ENCODE measurements at places on chromosomes 6 and 20.

GRCh38 chr20:44033873-44034272 lies 119.2 kb downstream of the TOX2 start:
- DNase-seq: no peak

DNA sequence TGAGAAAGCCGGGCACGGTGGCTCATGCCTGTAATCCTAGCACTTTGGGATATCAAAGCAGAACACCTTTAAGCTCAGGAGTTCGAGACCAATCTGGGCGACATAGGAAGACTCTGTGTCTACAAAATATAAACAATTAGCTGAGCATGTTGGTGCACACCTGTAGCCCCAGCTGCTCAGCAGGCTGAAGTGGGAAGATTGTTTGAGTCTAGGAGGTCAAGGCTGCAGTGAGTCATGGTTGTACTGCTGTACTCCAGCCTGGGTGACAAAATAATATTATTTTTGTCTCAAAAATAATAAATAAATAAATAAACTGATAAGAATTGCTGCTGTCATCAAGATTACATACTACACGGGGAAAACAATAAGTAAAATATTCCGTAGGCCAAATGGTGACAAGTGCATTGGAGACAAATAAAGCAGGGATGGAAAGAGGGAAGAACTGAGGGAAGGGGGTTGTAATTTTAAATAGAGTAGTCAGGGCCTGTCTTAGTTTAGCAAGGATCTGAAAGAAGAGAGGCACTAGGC lies 14.0 kb upstream of the TOP1 start:
- no peak for DNase-seq

DNA sequence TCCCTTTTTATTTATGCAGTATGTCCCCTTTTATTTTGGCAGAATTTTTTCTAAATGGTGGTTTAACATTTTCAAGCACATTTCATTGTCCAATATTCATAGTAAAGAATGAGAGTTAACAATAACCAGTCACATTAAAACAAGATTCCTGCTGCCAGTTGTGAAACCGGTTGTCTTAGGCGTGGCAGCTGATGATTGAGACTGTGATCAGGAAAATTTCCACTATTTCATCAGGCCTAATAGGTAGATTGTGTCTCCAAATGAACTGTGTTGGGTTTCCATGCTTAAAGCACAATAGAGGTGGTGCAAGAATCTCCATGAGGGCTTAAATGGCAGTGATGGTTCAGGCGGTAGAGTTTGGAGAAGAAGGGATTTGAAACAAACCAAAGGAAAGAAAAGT lies 15.3 kb downstream of the PRDM1 start:
- DNase-seq: no peak

GRCh38 chr6:12624142-12624837 lies 92.3 kb upstream of the PHACTR1 start:
- no peak for DNase-seq

DNA sequence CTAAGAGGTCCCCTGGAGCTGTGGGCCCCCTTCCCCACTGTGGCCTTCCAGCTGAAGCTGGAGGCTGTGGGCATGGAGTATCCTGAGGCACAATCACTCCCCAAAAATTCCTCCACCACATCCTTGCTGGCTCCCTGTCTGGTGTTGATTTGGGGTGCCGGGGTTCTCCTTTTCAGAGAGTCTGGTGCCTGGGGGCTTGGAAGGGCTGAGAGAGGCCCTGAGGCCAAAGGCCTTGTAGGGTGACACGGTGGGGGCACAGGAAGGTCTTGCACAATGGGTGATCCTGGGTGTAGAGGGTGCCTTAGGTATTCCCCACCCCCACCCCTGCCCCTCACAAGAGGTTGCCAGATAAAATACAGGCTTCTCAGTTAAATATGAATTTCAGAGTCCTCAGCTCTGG lies 33.2 kb upstream of the VEGFA start:
- no peak for DNase-seq

DNA sequence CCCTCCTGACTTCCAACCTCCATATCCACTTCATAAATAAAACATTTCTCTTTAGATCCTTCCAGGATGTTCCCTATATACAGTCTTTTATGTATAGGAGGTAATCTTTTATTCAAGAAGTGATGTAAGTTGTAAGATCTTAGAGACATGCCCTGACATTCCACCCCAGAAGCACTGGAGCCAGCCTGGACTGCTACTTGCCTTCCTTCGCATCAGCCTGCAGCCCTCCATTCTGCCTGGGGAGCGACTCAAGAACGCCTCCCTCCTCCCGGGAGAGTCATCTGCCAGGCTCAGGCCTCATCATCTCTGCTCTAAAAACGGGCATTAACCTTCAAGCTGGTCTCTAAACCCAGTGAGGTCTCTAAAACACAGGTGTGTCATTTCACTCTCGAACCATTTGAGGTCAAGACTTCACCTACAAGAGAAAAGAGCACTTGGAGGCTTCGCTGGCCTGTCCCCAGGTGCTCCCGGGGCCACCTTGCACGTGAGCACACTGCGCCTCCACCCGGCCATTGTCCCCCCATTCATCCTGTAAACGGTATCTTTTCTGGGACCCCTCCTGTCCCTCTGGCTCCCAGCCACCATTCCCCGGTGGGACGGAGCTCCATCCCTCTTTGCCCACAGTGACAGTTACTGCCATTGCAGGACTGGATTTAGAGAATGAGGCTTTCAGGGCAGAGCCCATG lies 107.5 kb upstream of the PDE10A start:
- DNase-seq: no peak

DNA sequence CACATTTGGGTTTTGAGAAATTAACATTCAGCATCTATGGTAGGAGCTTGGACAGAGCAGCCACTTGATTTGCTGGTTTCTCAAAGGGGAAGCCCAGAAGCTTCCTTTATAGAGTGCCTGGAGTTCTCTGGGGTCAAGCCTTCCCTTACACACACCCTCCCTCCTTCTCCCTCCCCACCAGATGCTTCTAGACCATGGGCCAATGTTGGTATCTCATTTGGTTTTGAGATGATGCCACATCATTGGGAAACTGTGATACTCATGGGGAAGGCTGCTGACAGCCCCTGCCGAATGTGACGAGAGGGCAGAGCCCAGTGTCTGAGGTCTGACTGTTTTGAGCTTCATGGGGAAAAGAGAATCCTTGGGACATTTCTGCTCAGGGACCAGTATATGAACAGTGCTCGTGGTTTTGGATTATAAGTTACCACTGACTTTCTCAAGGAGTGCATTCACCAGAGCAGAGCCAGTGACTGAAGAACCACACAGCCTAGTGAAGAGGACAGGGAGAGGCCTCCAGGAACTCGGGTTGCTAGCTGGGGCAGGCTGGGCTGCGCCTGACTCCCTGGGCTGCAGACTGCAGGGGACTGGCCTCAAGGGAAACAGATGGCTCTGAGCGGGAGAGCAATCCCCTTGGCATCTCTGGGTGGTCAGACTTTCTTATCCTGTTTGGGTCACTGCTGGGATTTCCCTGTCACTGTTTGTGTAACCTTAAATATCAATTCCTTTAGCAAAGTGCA lies 46.4 kb upstream of the CST5 start:
- DNase-seq: no peak

GRCh38 chr6:34457742-34458735 lies 7.8 kb upstream of the PACSIN1 start:
- DNase-seq: no peak

DNA sequence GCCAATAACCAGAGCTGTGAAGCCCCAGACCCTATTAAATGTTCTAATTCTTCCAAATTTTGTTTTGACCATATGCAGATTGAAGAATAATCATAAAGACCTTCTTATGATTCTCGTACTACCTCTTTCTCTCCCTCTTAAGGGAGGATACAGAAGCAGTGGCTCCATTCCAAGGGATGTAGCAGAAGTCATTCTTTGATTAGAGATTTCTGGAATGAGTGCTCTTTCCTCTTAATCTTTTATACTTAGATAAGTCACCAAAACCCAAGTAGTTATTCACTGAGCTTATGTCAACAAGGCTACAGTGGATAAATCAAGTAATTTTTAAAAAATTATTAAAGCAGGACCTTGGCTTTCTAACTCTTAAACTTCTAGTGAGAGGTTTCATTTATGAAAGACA lies 266.0 kb upstream of the STXBP5 start:
- DNase-seq: peak; percentile 50

DNA sequence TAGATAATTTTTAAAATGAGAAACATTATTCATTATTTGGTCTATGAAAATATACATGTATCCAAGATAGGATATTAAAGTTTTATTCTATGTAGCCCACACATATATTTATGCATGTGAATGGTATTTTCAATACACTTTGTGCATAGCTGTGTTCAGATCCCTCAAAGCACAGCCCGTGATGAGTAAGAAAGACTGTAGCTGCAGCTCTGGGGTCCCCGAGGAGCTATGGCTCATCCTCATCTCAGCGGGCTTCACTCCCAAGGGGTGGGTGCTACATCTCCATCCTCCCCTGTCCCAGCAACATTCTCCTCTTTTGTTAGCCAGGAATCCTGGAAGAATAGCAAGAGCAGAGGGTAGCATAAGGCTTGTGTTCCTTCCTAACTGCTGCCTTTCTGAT lies 130.8 kb downstream of the SAMD5 start:
- DNase-seq: no peak

GRCh38 chr20:4912380-4913142 lies 88.7 kb downstream of the SLC23A2 start:
- no peak for DNase-seq

DNA sequence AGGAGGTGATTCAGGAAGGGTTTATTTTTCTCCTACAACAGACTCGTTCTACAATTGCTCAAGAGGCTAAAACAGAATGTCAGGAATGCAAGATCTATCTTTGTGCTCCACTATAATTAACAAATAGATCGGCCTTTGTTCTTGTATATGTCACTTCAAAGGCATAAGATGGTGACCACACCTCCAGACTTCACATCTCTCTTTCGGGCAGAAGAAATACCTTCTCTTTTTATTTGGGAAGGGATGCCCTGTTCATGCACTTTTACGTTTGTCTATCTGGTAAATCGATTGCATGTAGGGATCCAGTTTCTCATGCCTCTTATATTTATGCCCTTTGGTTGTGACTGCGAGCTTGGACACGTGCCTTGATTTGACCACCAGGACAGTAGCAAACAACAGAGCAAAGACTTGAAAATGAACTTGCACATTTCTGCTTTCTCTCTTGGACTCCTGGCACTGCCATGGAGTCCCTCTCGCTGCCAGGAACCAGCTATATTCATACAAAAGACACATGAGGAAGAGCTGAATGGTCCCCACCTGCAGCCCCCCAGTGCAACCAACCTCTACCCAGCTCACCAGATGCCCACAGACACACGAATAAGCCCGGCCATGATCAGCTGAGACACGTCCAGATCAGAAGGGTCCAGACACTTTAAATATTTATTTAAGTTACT lies 219.8 kb upstream of the STXBP5 start:
- no peak for DNase-seq

DNA sequence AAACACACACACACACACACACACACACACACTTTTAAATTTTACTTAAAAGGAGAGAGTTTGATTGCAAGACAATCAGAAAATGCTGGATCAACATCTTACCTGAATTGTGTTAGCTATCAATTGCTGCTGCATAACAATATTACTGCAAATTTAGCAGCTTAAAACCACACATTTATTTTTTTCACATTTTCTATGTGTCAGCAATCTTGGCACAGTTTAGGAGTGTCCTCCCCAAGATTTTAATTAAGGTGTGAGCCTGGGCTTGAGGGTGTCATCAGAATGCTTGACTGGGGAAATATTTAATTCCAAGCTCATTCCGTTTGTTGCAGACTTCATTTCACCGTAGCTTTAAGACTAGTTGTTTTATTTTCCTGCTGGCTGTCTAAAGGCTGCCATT lies 431.0 kb upstream of the GJE1 start:
- no peak for DNase-seq

GRCh38 chr6:129100164-129100563 lies 217.2 kb downstream of the LAMA2 start:
- no peak for DNase-seq

- peak; percentile 22 for DNase-seq
Observed at GRCh38 chr6:148934539-148934938, 187.7 kb downstream of the UST start.

- peak; percentile 27 for DNase-seq
Observed at GRCh38 chr6:17932330-17932852, 55.0 kb downstream of the KIF13A start.

DNA sequence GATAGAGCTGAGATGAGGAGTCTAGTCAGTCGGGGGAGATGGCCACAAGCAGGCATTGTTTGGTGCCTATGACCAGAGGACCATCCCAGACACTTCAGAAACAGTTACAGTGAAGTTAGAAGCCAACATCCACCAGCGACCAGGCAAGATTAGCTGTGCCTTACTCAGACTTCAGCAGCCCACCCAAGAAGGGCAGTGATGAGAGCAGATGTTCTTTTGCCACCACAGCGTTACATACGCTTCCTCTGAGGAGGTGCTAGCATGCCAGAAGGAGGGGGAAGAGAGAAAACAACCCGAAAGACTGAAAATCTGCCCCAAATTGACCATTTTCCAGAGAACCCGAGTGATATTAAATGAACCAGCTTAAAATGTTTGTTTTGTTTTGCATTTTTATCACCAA lies 186.8 kb downstream of the PRL start:
- no peak for DNase-seq

DNA sequence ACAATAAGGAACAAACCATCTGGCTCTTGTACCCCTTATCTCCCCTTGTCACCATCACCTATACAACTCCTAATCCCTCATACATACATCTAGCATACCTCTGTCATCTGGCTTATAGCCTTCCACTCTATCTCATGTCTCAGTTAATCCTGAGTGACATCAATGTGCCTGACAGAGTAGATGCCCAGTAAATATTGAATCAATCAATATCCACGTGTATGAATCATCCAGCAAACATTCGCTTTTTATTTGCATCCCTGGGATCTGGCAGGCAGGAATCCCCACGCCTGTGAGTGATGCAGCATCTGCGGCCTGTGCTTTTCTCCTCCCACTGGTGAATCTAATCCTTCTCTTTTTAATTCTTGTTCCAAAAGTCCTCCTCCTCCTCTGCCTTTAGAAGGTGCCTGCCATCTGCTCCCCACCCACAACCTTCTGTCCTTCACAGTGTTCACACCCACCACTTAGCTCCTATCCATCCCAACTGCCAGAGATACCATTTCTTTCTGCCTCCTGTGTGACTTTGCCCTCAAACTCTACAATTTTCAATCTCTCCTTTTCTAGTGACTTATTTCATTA lies 37.6 kb downstream of the ZNF391 start:
- no peak for DNase-seq

DNA sequence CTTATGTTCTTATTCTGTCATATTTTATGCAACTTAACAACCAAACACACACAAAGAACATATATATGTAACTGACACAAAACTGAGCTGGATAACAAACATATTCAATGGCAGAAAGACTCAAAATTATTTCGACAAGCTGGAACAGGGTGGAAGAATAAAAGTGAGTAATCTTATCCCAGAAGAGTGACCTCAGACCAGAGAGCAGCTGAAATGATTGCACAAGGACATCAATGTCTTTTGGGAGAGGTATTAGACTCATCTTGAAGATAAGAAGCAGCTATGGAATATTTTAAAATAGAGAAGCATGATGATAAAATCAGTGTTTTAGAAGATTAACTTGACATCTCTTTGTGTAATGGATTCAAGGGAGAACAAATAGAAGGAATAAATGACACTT lies 191.6 kb upstream of the PRDM1 start:
- no peak for DNase-seq

- DNase-seq: peak; percentile 54
Observed at GRCh38 chr6:122790423-122791309, 1.6 kb downstream of the SMPDL3A start.
